ENCODE measurements at places on chromosomes 13 and 19. TPM values are rescaled to one million over a fixed set of nuclear protein-coding genes. Genes with fewer than 3 reads are reported as not detected.
A peak's percentile ranks its signal among the peaks of the same experiment; 100 is the strongest.

GRCh38 chr13:45662162-45662561 lies 40.0 kb upstream of the CBY2 start:
- H3K27me3 ChIP-seq = no peaks in the 10 kb centered on the region
- H3K27ac ChIP-seq = no peak overlapping the region
- H3K4me3 ChIP-seq = no peak overlapping the region
- H3K36me3 ChIP-seq = no peaks in the 10 kb centered on the region
- no peaks in the 10 kb centered on the region for H3K4me1 ChIP-seq

GRCh38 chr19:11894851-11895250 lies 7.3 kb downstream of the ZNF69 start:
- H3K4me3 ChIP-seq = no peak overlapping the region
- H3K4me1 ChIP-seq = no peaks in the 10 kb centered on the region
- no peaks in the 10 kb centered on the region for H3K27me3 ChIP-seq
- H3K27ac ChIP-seq = no peak overlapping the region

GRCh38 chr19:45468159-45468651 lies 409 bp downstream of the FOSB start:
- no peaks in the 10 kb centered on the region for H3K36me3 ChIP-seq
- peaks cover 34% of the 10 kb centered on the region for H3K4me1 ChIP-seq
- peak; percentile 31 for DNase-seq
- peaks cover 33% of the 10 kb centered on the region for H3K27me3 ChIP-seq
- H3K4me3 ChIP-seq = peak overlapping the region; percentile 84

GRCh38 chr19:288911-289310 lies 2.3 kb downstream of the PLPP2 start:
- no peaks in the 10 kb centered on the region for H3K4me1 ChIP-seq
- H3K36me3 ChIP-seq = no peaks in the 10 kb centered on the region
- no peak overlapping the region for H3K27ac ChIP-seq
- no peak for DNase-seq
- peaks cover 46% of the 10 kb centered on the region for H3K27me3 ChIP-seq

DNA sequence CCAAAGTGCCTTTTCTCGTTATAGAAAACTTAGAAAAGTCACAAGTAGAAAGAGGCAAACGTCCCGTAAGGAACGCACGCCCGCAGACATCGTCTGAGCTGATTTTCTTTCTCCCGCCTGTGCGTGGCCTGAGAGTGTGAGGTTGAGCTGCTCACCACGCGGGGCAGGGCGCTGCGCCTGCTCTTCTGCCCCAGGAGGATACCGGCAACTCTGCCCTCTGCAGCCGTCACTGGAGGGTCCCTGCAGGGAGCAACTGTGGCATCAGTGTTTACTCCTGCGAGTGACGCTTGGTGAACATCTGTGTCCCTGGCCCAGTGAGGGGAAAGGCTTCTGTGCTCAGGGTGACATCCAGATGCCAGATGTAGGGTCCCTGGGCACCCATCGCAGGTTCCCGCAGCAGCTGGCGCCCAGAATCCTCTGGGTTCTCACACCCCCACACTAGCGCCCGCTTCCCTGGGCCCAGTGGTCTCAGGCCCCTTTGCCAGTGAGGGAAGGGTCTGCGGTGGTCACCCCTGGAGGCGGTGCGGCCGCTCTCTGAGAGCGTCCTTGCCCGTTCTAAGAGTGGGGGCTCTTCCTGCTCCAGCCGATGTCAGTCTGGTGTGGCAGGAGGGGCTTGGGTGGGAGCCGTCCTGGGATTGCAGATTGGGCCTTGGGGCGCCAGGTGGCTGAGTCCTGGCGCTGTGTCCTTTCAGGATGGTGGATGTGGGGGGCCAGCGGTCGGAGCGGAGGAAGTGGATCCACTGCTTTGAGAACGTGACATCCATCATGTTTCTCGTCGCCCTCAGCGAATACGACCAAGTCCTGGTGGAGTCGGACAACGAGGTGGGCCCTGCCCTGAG lies 17.4 kb upstream of the GNA15 start:
- no peak overlapping the region for H3K4me3 ChIP-seq
- no peaks in the 10 kb centered on the region for H3K36me3 ChIP-seq
- no peak overlapping the region for H3K27ac ChIP-seq
- DNase-seq = no peak
- peaks cover 5% of the 10 kb centered on the region for H3K4me1 ChIP-seq
- H3K27me3 ChIP-seq = no peaks in the 10 kb centered on the region

DNA sequence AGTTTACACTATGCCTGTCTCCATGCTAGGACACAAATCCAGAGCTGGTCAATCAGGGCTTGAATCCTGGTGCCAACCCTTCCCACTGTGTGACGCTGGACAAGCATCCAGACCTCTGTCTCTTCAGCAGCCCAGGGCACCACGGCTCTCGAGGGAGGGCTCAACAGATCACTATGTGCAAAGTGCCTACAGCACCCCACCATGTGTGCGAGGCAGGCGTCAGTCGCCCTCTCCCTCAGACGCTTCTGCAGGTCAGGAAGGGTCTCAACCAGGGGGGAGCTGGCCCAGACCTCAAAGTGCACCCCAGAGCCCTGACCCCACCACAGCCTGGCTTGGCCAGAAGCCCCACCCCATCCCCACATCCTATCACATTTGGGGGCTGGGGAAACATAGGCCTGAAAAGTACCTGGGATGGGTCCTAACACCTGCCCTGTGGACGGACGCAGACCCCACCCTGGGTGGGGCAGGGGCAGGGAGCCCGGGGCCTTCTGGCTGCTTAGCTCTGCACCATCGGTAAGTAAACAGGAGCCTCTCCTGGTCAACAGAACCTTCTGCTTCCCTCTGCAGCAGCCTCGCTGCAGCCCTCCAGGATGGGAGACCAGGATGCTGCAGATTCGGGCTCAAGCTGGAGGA lies 2.9 kb upstream of the C2CD4C start:
- DNase-seq = no peak
- no peaks in the 10 kb centered on the region for H3K4me1 ChIP-seq
- no peak overlapping the region for H3K4me3 ChIP-seq
- H3K27me3 ChIP-seq = peaks cover 31% of the 10 kb centered on the region
- H3K27ac ChIP-seq = no peak overlapping the region

- peaks cover 26% of the 10 kb centered on the region for H3K4me1 ChIP-seq
- no peak overlapping the region for H3K27ac ChIP-seq
- H3K4me3 ChIP-seq = no peak overlapping the region
- DNase-seq = no peak
- H3K36me3 ChIP-seq = no peaks in the 10 kb centered on the region
These were observed 4.6 kb downstream of the AXL start for GRCh38 chr19:41223431-41224234.

DNA sequence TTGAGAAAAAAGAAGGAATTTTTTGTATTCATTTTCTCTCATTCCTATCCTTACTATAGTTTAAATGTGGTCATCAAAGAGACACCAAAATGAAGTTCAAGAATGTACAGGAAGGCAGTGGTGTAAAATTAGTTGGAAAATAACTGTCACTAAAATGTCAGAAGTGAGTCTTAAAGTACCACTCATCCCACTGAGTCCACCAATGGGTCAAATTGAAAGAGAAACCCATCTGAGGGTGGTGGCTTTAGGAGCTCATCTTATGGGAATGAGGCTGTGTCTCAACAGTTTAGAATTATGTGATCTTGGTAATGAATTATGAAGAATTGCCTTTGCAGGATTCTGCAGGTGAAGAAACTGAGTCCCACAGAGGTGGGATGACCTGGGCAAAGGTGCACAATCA lies 403.5 kb downstream of the FGF9 start:
- H3K27ac ChIP-seq = no peak overlapping the region
- H3K4me3 ChIP-seq = no peak overlapping the region
- H3K27me3 ChIP-seq = no peaks in the 10 kb centered on the region

DNA sequence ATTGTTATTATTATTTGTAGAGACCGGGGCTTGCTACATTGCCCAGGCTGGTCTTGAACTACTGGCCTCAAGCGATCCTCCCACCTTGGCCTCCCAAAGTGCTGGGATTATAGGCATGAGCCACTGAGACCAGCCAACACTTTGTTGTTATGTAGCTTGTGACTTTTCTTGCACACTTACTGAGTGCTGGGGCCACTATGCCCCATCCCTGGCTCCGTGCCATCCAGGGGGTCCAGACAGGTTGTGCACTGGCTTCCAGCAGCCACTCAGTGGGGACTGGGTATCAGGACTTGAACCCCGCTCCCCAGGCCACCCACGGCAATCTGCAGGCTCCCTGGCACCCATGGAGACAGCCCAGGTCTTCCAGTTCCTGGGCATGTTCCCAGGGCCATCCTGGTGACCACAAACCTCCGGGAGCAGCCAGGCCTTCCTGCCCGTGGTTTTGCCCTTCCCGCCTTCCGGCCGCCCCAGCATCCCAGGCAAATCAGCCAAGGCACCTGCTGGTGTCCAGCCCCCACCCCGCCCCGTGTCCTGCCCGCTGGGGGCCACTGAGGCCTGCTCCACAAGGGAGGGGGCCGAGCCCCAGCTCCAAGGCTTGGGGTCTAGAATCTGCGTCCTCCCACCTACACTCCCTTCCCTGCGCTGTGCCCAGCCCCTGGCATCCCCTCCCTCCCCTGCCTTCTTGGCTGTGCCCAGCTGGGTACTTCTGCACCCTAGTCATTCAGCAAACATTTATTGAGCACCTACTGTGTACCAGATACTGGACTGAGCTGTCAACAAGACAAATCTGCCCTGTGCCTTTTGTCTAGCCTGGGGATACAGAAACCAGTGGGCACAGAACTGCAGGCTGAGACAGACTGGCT lies 23.7 kb upstream of the SEMA6B start:
- H3K4me3 ChIP-seq = no peak overlapping the region
- no peak overlapping the region for H3K27ac ChIP-seq
- peaks cover 45% of the 10 kb centered on the region for H3K27me3 ChIP-seq
- H3K36me3 ChIP-seq = no peaks in the 10 kb centered on the region

DNA sequence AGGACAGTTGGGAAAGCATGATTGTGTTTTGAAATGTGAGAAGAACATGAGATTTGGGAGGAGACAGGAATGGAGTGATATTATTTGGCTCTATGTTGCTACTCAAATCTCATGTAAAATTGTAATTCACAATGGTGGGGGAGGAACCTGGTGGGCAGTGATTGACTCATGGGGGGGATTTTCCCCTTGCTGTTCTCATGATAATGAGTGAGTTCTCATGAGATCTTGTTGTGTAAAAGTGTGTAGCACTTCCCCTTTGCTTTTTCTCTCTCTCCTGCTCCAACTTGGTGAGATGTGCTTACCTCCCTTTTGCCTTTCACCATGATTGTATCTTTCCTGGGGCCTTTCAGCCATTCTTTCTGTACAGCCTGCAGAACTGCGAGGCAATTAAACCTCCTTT lies 1261.0 kb upstream of the ATXN8OS start:
- DNase-seq = no peak
- H3K36me3 ChIP-seq = no peaks in the 10 kb centered on the region
- H3K4me3 ChIP-seq = no peak overlapping the region
- no peak overlapping the region for H3K27ac ChIP-seq

DNA sequence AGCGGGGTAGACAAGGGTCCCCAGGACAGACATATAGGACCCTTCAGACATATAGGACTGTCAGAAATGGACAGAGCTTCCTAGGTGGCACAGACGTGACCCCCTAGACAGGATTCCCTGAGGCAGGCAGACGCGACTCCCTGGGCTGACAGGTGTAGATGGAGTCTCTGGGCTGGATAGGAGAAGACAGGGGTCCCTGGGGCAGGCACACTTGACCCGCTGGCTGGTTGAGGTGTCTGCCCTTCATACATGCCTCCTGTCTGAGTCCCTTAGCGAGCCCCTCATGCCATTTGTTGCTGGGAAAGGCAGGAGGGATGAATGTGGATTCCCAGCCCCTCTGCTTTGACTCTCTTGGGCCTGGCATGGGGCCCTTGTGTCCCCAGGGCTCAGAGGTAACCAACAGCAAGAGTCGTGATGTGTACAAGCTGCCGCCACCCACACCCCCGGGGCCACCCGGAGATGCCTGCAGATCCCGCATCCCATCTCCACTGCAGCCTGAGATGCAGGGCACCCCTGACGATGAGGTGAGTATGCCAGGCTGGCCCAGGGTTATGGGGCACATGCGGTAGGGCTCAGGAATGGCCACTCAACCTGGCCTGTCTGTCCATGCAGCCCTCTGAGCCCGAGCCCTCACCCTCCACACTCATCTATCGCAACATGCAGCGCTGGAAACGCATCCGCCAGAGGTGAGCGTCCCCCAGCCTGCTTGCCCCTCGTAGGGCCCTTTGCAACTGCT lies 3.0 kb downstream of the HSPB6 start:
- H3K36me3 ChIP-seq = peaks cover 24% of the 10 kb centered on the region
- H3K4me3 ChIP-seq = no peak overlapping the region
- peaks cover 33% of the 10 kb centered on the region for H3K4me1 ChIP-seq
- no peak for DNase-seq
- no peak overlapping the region for H3K27ac ChIP-seq

GRCh38 chr19:40381321-40381720 lies 8.7 kb downstream of the HIPK4 start:
- H3K4me1 ChIP-seq = no peaks in the 10 kb centered on the region
- DNase-seq = no peak
- no peaks in the 10 kb centered on the region for H3K27me3 ChIP-seq
- no peak overlapping the region for H3K27ac ChIP-seq

DNA sequence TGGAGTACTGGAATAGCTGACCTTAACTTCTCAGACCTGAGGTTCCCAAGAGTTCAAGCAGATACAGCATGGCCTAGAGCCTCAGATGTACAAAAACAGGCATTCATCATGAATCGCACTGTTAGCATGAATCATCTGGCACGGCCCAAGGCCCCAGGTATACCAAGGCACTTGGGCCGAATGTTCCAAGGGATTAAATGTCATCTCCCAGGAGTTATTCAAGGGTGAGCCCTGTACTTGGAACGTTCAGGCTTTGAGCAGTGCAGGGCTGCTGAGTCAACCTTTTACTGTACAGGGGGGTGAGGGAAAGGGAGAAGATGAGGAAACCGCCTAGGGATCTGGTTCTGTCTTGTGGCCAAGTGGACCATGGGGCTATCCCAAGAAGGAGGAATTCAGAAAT lies 6.3 kb downstream of the KLK3 start:
- H3K27me3 ChIP-seq = no peaks in the 10 kb centered on the region
- no peaks in the 10 kb centered on the region for H3K4me1 ChIP-seq
- H3K27ac ChIP-seq = no peak overlapping the region
- H3K4me3 ChIP-seq = no peak overlapping the region
- H3K36me3 ChIP-seq = no peaks in the 10 kb centered on the region
- DNase-seq = no peak

DNA sequence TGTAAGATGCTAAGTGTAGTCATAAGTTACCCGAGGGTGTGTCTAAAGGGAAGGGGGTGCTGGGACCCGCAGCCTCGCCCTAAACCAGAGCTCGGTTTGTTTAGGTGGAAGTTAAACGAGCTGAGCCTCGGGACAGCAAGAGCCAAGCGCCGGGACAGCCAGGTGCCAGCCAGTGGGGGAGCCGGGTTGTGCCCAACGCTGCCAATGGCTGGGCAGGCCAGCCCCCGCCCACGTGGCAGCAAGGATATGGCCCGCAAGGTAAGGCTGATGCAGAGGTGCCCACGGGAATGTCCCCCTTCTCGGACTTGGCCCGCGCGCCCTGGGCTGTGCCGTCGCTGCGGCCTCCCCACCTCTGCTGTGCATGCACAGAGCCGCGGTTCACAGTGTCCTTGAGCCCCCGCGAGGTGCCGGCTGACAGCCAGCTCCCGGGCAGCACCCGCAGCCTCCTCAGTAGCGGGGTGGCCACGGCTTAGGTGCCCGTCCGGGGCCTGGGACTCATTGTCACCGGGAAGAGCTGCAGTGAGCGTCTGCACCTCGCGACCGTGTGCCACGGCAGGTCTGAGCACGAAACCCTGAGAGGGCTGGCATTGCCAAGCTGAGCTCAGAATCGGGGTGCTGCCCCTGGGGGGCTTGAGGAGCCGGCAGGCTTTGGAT lies 9.3 kb upstream of the RPS15 start:
- no peak overlapping the region for H3K27ac ChIP-seq
- H3K4me3 ChIP-seq = no peak overlapping the region
- no peaks in the 10 kb centered on the region for H3K27me3 ChIP-seq
- H3K4me1 ChIP-seq = no peaks in the 10 kb centered on the region

Gene LRRC63
- 0.36 TPM for polyA plus RNA-seq

Gene CNOT3
- 22.5 TPM for polyA plus RNA-seq

Gene ARHGAP45
- 308 TPM for polyA plus RNA-seq

Gene GRIK5
- 0.12 TPM for polyA plus RNA-seq

Gene ZNF415
- not detected for polyA plus RNA-seq
